ENCODE measurements at places on chromosomes 16 and 17.

DNA sequence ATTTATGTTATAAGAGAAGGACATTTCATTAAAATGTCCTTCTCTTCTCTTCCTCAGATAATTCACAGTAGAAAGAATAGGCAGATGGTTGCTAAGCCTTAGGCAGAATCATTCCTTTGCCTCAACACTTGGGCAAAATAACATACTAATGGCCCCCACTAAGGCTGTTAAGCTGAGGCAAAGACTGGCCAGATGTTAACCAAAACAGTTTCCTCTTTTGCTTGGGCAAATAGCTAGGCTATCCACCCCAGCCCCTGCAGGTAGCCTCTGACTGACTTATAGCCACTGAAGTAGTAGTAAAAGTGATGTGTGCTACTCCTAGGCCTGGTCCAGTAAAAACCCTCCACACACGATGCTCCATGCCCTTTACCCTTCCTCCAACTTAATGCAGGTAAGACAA is 55.2 kb downstream of the SPAG9 start:
- DNase-seq: no peak

DNA sequence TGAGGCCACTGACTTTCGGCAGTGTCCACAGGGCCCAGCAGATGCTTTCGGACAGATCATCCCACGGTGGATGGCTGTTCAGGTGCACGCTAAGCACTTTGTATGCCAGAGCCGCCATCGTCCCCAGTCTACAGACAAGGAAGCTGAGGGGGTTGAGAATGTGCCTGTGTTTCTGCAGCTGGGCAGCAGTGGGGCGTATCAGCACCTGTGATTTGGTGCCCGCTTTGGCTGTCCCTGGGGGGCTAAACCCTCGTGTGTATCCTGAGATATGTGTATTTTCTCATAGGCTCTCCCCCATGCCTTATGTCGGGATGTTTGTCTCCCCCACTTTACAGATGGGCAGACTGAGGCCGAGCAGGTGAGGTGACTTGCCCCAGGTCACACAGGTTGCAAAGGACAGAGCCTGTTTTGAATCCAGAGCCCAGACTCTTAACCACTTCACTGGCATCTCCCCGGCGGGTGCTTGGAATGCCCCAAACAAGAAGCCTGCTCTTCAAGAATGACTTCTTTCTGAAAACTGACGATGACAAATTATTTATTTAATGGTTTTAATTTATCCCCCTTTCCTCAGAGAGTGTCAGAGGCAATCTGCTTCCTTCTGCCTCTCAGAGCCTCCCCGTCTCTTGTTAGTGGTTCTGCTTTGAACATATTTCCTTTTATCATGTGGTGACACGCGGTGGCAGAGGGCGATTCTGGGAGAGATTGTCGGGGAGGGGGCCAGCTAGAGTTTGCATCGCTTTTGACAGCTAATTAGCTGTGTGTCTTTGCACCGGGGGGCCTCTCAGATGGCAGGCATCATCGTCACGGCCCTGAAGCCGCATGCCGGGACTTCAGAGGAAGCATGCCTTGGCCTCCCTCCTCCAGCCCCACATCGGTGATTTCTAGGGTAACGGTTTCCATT is 149.6 kb upstream of the CIBAR2 start:
- no peak for DNase-seq

- DNase-seq: no peak
Observed at GRCh38 chr17:60914078-60914477, 236.4 kb downstream of the BCAS3 start.

GRCh38 chr16:79411357-79411756 is 189.2 kb downstream of the MAF start:
- DNase-seq: no peak

GRCh38 chr17:57279432-57279831 is 23.1 kb downstream of the MSI2 start:
- DNase-seq: peak; percentile 49

DNA sequence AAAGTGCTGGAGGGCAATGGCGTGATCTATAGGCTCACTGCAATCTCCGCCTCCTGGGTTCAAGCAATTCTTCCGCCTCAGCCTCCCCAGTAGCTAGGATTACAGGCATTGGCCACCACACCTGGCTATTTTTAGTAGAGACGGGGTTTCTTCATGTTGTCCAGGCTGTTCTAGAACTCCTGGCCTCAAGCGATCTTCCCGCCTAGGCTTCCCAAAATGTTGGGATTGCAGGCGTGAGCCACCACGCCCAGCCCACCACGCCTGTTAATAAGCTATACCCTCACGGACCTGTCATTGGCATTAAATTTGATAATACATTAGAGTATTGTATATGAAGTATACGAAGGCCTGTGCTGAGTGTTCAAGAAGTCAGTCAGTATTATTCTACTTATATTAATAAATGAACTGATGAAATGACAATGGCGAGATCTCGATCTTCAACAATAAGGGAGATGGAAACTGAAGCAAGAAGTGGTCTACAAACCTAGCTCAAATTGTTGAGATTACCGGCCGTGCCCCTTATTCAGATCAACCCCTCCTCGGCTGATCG is 818 bp upstream of the BCAS3 start:
- DNase-seq: no peak

GRCh38 chr17:10192461-10192860 is 5.9 kb downstream of the GAS7 start:
- no peak for DNase-seq

- DNase-seq: no peak
Observed at GRCh38 chr17:56822725-56823124, 11.0 kb downstream of the C17orf67 start.

DNA sequence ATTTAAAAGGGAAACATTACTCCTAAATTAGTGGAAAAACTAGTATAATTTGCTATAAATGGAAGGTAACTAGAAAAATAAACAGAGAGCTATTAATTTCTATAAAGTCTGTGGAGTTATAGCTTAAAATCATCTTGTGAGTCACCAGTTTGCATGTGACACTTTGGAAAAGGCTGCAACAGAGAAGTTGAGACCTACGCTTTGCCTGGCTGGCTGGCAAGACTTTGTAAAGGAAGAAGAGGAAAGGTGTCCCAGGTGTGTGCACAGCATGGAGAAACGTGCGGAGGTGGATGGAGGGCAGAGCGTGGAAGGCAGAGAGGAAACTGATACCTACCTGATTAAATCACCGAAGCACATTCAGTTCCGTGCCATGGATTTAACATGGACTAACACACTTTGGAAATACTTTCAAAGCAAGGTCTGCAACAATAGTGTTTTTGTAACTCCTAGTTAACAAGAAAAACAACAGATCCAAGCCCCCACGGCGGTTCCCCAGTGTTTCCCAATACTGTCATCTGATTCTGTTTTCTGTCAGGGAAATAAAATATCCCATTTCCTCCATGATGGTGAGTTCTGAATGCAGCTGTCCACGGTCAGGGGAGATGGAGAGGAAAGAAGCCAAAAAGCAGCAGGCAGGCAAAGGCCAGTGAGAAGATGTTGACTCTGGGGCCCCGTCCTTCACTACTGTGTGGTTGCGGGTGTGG is 134.8 kb downstream of the XYLT1 start:
- DNase-seq: no peak

GRCh38 chr17:38727736-38728135 is 2.4 kb upstream of the CISD3 start:
- DNase-seq: no peak

DNA sequence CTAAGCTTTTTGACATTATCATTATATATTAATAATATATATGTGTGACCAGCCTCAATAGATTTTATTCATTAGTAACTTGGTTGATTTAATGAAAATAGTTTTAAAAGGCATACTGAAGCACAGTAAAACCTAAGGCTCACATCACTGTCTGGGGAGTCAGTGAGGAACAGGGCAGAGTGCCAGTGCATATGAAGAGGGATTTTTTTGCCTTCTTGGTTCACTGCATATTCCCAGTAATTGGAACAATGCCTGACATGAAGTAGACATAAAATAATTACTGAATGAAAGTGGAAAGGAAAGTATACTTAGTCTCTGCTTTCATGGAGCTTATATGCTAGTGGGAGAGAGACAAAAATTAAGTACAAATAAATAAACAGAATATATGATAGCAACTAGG is 81.1 kb downstream of the FTO start:
- DNase-seq: no peak

GRCh38 chr17:81173052-81173761 is 7.2 kb upstream of the AATK start:
- DNase-seq: no peak

DNA sequence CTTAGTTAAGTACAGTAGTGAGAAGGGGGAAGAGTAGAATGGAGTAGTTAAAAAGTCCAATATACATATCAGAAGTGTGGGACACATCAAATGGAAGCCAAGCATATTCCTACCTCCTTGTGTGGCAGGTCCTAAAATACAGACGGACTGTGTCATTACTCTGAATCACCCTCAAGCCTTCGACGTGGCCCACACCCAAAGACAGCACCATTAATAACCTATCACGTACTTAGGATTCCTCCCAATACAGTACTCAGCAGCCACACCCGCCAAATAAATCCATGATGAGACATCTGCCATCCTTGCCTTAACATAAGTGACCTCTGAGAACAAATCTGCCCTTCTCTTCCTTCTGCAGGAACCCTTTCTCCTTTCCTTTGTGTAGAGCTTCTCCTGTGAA is 38.9 kb downstream of the UBE2G1 start:
- DNase-seq: peak; percentile 42

DNA sequence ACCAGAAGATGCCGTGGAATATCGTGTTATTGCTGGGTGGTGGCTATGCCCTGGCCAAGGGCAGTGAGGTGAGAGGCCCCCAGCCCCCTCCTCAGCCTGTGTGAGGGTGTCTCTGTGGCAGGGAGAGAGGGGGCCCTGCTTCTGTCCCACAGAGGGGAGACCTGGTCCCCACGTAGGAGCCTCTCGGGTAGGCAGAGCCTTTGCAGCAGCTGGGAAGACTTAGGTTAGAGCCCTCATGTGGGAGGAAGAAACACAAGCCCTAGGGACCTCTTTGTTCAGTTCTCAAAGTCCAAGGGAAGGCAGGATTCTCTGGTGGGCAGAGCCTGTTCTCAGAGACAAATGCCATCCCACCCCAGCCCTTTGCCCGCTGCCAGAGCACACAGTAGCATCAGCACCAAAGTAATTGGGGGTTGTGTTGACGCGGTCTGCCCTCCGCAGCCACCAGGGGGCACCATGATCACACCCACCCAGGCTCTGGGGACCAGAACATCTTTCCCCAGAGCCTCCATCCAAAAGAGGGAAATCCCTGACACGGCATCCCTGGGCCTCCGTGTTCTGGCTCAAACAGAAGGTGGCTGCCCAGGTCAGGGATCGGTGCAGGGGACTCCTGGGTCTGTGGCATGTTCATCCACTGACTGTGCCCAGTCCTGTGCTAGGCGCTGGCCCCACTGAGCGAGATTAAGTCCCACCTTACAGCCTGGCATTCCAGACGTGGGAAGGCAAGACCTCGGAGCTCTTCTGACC is 11.5 kb upstream of the FOXN1 start:
- peak; percentile 86 for DNase-seq

DNA sequence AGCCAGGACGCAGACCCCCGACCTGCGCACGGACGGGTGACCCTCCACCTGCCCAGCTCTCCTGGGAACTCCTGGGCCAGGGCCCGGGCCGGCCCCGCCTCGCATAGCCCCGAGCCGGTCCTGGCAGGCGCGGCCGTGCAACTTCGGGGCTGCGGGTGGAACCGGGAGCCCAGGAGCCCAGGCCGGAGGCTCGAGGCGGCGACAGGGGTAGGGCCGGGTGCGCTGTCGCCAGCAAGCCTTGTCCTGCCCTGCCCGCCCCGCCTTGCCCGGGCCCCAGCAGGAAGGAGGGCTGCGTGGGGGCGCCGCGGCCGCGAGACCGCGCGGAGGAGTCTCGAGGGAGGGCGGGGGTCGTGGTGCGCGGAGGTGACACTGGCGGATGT is 408 bp downstream of the LMF1 start:
- no peak for DNase-seq

DNA sequence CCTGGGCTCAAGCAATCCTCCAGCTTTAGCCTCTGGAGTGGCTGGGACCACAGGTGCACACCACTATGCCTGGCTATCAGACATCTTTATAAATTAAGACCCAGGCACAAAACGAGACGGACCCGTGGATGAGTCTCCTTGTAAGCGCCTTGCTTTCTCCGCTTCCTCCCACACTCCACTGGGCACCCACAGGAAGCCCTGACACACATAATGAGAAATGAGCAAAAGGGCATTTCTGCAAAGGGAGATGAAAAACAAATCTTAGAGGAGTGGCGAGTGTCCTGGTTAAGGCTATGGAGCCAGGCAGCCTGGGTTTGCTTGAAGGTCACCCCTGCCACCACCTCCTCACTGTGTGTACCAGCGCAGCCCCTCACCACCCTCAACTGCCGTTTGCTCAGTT is 56.3 kb downstream of the XYLT1 start:
- no peak for DNase-seq

- no peak for DNase-seq
Observed at GRCh38 chr17:39277110-39277509, 51.4 kb upstream of the STAC2 start.

DNA sequence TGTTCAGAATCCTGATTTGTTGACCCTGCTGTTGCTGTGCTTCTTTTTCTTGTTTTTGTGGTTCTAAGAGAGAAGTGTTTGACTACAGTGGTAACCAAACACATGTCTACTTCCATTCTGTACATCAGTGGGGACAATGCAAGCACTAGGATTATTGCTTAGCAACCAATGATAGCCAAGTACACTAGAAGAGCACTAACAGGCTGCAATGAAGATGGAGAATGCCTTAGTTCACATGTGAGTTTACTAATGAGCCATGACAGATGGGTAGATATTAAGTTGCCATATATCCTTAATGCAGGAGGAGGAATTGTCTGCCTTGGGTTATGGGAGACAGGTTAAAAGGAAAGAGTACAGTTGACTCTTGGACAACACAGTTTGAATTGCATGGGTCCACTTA is 8.3 kb downstream of the EFCAB5 start:
- DNase-seq: no peak

GRCh38 chr16:27461483-27462171 is 59.7 kb downstream of the IL21R start:
- peak; percentile 16 for DNase-seq

GRCh38 chr17:74445158-74445557 is 13.3 kb downstream of the GPRC5C start:
- DNase-seq: no peak

DNA sequence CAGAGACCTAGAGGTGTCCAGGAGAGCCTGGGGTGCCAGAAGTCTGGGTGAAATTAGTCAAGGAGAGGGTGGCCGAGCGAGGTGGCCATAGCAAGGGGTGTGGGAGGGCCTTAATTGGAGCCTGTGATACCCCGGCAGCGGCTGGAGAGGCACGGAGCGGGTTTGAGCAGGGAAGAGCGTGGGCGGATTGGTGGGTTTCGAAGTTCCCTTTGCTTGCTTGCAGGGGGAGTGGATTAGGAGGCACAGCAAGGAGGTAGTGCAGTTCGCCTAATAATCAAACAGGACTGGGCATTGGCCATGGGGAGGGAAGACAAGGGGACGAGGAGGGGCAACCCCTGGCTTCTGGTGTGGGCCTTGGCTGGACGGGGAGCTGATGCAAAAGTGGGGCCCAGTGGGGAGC is 5.4 kb upstream of the FAM83G start:
- DNase-seq: no peak
